ENCODE measurements at places on chromosomes 3 and 15.

GRCh38 chr3:192915722-192916121 lies 1.9 kb downstream of the MB21D2 start:
- no peak for DNase-seq

DNA sequence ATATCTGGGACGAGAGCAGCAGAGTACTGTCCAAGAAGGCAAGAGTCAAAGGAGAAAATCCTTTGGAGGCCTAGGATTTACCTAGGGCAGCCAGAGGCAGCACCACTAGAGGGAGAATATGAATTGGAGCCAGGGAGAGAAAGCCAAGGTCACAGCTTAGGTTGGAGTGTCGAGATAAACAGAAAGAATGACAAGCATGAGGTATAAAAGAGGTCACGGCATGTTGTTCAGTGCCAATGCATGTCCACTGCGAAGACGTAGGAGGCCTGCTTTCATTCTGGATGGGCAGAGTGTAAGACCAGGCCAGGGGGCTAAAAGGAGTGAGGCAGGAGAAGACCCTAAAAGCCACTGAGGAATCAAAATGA lies 47.2 kb downstream of the THBS1 start:
- DNase-seq, result no peak

DNA sequence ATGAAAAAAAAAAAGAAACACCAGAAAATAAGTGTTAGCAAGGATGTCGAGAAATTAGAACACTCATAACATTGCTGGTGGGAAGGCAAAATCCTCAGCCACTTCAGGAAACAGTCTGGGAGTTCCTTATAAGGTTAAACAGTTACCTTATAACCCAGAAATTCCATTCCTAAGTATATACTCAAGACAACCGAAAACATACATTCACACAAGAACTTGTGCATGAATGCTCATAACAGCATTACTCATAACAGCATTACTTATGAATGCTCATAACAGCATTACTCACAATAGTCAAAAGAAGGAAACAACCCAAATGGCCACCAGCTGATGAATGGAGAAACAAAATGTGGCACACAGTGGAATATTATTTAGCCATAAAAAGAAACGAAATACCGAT lies 34.8 kb upstream of the DCP1A start:
- no peak for DNase-seq

DNA sequence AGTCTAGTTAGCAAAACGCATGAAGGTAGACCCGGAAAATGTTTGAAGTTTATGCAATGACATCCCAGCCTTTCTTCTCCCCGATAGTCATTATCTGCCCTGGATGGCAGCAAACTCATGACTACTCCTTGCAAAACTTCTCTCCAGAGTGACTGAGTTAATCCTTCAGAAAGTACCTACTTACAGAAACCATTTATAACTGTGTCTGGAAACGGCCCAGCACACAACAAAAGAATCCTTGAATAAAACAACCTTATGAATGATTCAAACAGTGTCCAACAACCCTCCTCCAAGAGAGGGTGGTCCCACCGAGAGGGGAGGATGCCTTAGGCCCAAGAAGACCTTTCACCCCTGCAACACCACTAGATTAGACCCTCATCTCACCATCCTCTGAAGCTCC lies 14.2 kb downstream of the ST8SIA2 start:
- no peak for DNase-seq

DNA sequence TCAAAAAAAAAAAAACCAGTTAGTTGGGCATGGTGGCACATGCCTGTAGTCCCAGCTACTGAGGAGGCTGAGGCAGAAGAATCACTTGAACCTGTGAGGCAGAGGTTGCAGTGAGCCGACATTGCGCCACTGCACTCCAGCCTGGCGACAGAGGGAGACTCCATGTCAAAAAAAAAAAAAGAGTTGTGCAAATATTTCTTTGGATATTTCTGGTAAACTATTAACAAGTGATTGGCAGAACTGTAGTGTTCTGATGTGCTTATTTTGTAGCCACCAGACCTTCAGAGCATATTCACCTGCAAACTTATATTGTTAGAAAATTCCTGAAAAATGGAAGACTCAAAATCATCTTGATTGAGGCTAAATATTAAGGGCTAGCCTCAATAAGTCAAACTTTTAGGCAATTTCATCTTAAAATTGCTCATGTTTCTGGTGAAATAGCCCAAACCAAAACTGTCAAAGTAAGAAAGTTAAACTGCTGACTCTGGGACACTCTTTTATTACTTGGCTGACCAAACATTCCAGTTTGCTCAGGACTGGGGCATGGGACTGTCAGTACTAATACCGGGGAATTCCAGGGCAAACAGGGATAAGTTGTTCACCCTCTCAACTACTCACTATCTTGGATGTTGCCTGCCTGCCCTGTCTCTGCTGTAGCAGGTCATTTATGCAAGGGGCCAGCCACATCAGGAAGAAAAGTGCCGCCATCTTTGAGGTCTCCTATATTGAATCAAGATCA lies 37.0 kb downstream of the ABHD2 start:
- no peak for DNase-seq

DNA sequence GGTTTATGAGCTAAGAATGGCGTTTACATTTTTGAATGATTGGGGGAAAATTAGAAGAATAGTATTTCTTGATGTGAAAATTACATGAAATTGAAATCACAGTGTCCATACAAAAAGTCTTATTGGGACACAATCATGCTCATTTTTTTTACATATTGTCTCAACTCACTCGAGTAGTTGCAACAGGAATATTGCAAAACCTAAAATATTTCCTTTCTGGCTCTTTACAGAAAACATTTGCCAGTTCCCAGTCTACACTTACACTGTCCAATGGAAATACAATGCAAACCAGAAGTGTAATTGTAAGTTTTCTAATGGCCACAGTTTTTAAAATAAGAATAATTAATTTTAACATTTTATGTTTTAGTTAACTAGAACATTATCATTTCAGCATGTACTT lies 137.8 kb downstream of the SAMMSON start:
- DNase-seq, result no peak

DNA sequence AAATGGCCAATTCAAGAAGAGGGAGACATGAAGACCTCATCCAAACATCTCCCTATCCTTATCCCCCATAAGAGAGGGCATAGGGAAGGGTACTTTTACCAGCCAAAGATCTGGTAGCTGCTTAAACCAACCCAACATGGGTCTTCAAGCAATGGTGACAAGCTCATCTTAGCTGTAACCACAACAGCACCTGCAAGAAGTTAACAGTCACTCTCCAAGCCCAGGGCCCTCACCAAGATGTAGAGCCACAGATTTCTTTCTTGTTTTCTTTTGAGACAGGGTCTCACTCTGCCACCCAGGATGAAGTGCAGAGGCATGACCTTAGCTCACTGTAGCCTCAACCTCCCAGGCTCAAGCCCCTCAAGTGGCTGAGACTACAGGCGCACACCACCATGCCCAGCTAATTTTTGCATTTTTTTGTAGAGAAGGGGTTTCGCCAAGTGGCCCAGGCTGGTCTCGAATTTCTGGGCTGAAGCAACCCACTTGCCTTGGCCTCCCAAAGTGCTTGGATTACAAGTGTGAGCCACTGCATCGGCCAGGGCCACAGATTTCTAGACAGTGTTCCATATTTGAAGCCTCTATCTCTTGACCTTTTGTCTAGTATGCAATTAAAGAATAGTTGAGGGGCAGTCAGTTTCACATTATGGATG lies 57.1 kb downstream of the DHX30 start:
- DNase-seq, result no peak
